ENCODE measurements at places on chromosomes 4 and X. TPM values are rescaled to one million over a fixed set of nuclear protein-coding genes. Genes with fewer than 3 reads are reported as not detected.
A peak's percentile ranks its signal among the peaks of the same experiment; 100 is the strongest.

The TSPAN7 gene
- 32.1 TPM for total RNA-seq

The SMARCA1 gene
- total RNA-seq = 54.4 TPM

The TREX2 gene
- total RNA-seq = 0.69 TPM

The ARMCX4 gene
- 15.4 TPM for total RNA-seq

The GYPA gene
- not detected for total RNA-seq

The FHDC1 gene
- total RNA-seq = 27.7 TPM

The SYN1 gene
- total RNA-seq = 14.1 TPM

The SRPX gene
- total RNA-seq = 10.4 TPM

The MAGEB16 gene
- total RNA-seq = not detected

The XAGE1A gene
- total RNA-seq = not detected

The BMP3 gene
- not detected for total RNA-seq

- no peak overlapping the region for H3K27ac ChIP-seq
- no peaks in the 10 kb centered on the region for H3K36me3 ChIP-seq
- no peak overlapping the region for H3K4me3 ChIP-seq
- peaks cover 5% of the 10 kb centered on the region for H3K4me1 ChIP-seq
Observed at GRCh38 chrX:153653556-153653955, 6.6 kb downstream of the DUSP9 start.

GRCh38 chr4:18242919-18243693 is 221.6 kb upstream of the LCORL start:
- no peak overlapping the region for H3K4me3 ChIP-seq
- no peak overlapping the region for H3K27ac ChIP-seq
- H3K36me3 ChIP-seq = no peaks in the 10 kb centered on the region
- no peaks in the 10 kb centered on the region for H3K4me1 ChIP-seq
- H3K27me3 ChIP-seq = no peaks in the 10 kb centered on the region

- no peak overlapping the region for H3K27ac ChIP-seq
- H3K36me3 ChIP-seq = no peaks in the 10 kb centered on the region
Observed at GRCh38 chr4:53498706-53499105, 92.6 kb downstream of the LNX1 start.

DNA sequence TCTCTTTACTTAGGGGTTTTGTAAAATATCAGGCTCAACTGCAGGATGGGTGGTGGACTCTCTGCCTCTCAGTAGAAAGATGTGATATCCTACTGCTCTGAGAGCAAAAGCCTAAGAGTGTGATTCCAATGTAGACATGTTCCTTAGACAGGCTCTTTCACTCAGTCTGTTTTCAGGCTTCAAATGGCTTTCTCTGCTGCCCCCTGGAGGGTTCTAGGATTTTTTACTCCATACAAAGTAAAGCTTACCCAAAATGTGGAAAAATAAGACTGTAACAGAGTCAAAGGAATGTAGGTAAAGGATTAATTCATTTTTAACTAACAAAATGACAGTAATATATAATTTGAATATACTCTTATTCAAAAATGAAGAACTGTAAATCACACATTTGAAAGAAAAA is 32.1 kb downstream of the ZGRF1 start:
- DNase-seq = peak; percentile 53
- H3K27me3 ChIP-seq = no peaks in the 10 kb centered on the region
- H3K4me1 ChIP-seq = no peaks in the 10 kb centered on the region
- no peak overlapping the region for H3K4me3 ChIP-seq
- no peak overlapping the region for H3K27ac ChIP-seq

- no peaks in the 10 kb centered on the region for H3K4me1 ChIP-seq
- DNase-seq = no peak
- H3K27ac ChIP-seq = no peak overlapping the region
- no peaks in the 10 kb centered on the region for H3K27me3 ChIP-seq
Observed at GRCh38 chrX:83829874-83830273, 31.1 kb upstream of the CYLC1 start.

GRCh38 chr4:133136833-133137232 is 12.3 kb upstream of the PCDH10 start:
- H3K4me1 ChIP-seq = no peaks in the 10 kb centered on the region
- no peak overlapping the region for H3K27ac ChIP-seq
- H3K4me3 ChIP-seq = no peak overlapping the region
- no peak for DNase-seq
- H3K36me3 ChIP-seq = no peaks in the 10 kb centered on the region
- no peaks in the 10 kb centered on the region for H3K27me3 ChIP-seq

GRCh38 chrX:73398185-73398914 is 48.5 kb upstream of the CDX4 start:
- H3K36me3 ChIP-seq = no peaks in the 10 kb centered on the region
- DNase-seq = no peak

GRCh38 chr4:89658701-89659024 is 178.3 kb downstream of the SNCA start:
- no peaks in the 10 kb centered on the region for H3K4me1 ChIP-seq
- H3K27ac ChIP-seq = no peak overlapping the region
- H3K4me3 ChIP-seq = no peak overlapping the region

DNA sequence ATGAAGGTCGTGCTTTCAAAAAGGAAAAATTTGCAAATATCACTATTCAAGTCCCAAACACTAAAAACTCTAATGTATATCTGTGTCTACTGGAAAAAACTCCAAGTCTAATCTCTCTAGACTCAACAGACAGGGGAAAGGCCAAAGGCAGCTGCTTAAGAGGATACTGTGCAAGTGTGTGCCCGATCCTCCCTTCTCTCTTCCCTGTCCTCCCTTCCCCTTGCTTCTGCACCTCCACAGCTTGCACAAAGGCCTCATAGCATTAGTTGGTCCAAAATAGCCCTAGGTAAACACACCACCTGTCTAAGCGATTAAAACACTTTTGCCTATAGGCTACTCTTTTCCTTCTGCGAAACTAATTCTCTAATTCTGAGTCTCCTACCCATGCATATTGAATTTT is 10.6 kb downstream of the C4orf54 start:
- 0 out of 2 replicates have a peak, but pooled peaks cover 5% of the 10 kb centered on the region for H3K4me1 ChIP-seq
- DNase-seq = no peak
- no peak overlapping the region for H3K27ac ChIP-seq

GRCh38 chr4:157075811-157076577 is at the start of gene GLRB:
Gene GLRB, plus strand, starts transcription at chr4:157076150. Its CDS starts 1,875 bp downstream, at chr4:157078025.
- no peak for DNase-seq
- no peak within 1 kb of the TSS for H3K27ac ChIP-seq
- H3K27me3 ChIP-seq = peaks cover 17% of the 10 kb centered on the region
- peak within 1 kb of the TSS; percentile 62 for H3K4me3 ChIP-seq
- peaks cover 2% of the 10 kb centered on the region for H3K4me1 ChIP-seq

DNA sequence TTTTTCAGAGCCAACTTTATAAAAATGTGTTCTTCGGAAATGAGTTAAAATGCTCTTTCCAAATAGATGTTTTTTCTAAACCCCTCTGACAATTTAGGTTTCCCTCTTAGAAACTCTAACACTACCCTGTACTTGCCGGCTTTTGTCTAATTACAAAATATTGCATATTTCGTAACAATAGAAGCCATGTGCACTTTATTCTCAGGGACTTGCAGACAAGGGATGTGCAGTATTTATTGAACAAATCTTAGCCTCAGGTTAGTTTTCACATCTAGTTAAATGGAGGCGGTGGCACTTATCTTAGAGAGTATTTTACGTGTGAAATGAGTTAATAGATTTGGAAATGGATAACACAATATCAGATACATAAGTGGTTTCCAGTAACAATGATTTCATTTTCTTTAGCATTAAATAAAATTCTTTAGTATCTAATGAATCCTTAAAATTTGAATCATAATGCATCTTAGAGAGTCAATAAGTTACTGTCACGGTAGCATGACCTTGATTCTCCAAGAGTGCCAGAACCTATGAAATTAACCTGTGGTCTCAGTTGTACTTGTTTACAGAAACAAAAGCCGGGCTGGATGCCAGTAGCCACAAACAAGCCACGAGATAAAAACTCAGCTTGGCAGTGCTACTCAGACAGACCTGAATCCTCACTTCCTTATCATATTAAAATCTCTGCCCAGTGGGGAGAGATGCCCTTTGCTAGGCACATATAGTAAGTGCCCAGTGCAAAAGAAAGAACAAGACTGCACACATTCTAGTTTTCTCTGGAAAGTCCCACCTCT is 772 bp upstream of the PABPC4L start:
- H3K4me3 ChIP-seq = peak overlapping the region; percentile 59
- DNase-seq = no peak
- H3K4me1 ChIP-seq = peaks cover 1% of the 10 kb centered on the region
- no peaks in the 10 kb centered on the region for H3K27me3 ChIP-seq

- no peak overlapping the region for H3K4me3 ChIP-seq
- H3K27ac ChIP-seq = no peak overlapping the region
- DNase-seq = no peak
- peaks cover 6% of the 10 kb centered on the region for H3K36me3 ChIP-seq
- H3K4me1 ChIP-seq = no peaks in the 10 kb centered on the region
Observed at GRCh38 chr4:83054928-83055327, 19.9 kb downstream of the COPS4 start.

DNA sequence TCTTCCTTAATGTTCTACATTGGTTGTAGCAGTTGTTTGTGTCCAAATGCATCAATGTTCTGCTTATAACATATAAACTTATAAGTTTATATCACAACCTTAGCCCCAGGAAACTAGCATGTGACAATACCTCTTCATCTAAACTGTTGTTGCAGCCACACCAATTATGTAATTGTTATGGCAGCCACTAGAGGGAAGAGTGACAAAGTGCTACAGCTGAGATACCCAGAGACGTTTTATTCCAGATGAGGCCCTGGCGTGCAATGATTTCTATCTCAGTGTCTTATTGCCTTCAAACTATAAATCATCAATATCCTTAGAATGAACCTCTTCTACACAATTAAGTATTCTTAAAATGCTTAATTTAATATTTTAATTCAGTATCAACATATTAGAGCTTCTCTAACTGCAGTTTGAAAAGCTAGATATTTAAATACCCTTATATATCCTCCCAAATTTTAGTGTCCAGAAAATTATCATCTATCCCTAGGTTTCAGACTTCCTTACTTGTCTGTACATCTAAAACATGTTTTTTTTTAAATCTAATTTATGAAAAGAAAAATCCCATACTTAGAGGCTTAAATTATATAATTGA is 171.6 kb downstream of the PCDH10 start:
- H3K27me3 ChIP-seq = no peaks in the 10 kb centered on the region
- no peak overlapping the region for H3K27ac ChIP-seq
- H3K36me3 ChIP-seq = no peaks in the 10 kb centered on the region
- no peak for DNase-seq

- H3K27ac ChIP-seq = no peak overlapping the region
- peaks cover 29% of the 10 kb centered on the region for H3K4me1 ChIP-seq
- no peaks in the 10 kb centered on the region for H3K36me3 ChIP-seq
- H3K27me3 ChIP-seq = peaks cover 96% of the 10 kb centered on the region
- DNase-seq = no peak
- H3K4me3 ChIP-seq = no peak overlapping the region
Observed at GRCh38 chr4:54104907-54105306, 4.9 kb downstream of the GSX2 start.

GRCh38 chr4:150181536-150181935 is 103.3 kb downstream of the DCLK2 start:
- no peaks in the 10 kb centered on the region for H3K36me3 ChIP-seq
- no peak overlapping the region for H3K27ac ChIP-seq
- no peaks in the 10 kb centered on the region for H3K27me3 ChIP-seq
- no peaks in the 10 kb centered on the region for H3K4me1 ChIP-seq
- H3K4me3 ChIP-seq = no peak overlapping the region

DNA sequence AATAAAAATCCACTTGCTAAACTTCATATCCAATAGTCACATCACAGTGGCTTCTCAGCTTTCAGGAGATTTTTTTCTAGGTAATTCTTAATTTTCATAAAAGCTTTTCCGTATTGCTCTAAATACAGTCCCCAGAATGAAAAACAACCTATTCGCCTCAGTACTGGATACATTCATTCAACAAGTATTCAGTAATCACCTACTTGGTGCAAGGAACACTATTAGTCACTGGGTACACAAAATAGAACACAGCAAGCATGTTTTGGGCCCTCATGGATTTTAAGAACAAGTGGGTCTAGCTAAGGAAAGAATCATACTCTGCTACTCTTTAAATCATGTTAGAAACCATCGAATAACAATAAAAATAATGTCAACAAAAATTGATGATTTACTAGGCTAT is 2.8 kb upstream of the BEX3 start:
- no peak for DNase-seq
- H3K4me3 ChIP-seq = no peak overlapping the region
- no peaks in the 10 kb centered on the region for H3K27me3 ChIP-seq
- peaks cover 3% of the 10 kb centered on the region for H3K36me3 ChIP-seq
- peaks cover 1% of the 10 kb centered on the region for H3K4me1 ChIP-seq
- H3K27ac ChIP-seq = no peak overlapping the region

DNA sequence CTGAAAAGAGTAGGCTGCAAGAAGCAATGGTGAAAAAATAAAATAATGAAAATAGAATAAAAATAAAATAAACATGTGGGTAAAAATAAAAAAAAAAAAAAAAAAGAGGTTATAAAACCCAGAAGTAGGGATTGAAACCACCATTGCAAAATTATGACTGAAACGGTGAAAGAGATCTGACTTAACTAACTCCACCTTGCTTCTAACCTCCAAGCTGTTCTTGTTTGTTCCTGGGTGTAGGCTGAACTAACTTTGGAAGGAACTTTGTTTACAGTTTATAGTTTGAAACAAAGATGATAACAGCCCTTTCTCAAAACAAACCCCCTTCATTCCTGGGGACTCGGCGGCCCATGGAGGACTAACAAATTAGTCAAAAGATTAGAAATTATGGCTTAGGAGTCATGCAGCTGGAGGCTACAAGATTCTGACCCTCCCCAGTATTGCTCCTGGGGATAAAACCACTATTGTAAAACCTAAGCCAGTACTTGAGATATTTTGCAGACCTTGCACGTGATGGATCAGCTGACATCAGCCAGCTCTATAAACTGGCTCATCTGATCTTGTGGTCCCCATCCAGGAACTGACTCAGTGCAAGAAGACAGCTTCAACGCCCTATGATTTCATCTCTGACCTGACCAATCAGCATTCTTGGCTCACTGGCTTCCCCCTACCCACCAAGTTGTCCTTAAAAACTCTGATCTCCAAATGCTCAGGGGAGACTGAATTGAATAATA is 30.4 kb downstream of the DDX60L start:
- no peaks in the 10 kb centered on the region for H3K36me3 ChIP-seq
- no peaks in the 10 kb centered on the region for H3K4me1 ChIP-seq
- no peak for DNase-seq
- no peaks in the 10 kb centered on the region for H3K27me3 ChIP-seq

DNA sequence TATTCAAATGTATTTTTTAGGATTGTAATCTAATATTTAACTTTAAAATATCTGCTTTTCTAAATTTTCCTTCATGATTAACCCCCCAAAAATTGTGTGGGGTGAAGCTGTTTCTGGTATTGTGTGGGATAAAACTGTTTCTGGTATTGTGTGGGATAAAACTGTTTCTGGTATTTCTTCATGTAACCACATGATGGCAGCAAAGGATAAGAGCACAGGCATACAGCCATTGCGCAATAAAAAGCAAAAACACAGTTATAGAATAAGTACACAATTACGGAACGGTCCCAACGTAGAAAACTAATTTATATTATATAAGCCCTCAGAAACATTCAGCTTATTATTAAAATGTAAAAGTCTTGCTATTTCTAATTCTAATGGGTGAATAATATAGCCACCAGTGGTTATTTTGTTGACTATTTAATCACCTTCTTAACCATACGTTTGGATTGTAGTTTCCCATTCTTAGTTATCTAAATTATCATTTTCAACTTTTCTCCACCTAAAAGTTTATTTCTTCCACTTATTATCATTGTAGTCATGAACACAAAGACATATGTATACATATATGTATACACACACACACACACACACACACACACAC is 333.9 kb upstream of the FSTL5 start:
- H3K27me3 ChIP-seq = no peaks in the 10 kb centered on the region
- no peak for DNase-seq
- no peaks in the 10 kb centered on the region for H3K36me3 ChIP-seq
- no peak overlapping the region for H3K27ac ChIP-seq
- no peaks in the 10 kb centered on the region for H3K4me1 ChIP-seq
- no peak overlapping the region for H3K4me3 ChIP-seq

- no peak overlapping the region for H3K27ac ChIP-seq
- H3K36me3 ChIP-seq = no peaks in the 10 kb centered on the region
- no peaks in the 10 kb centered on the region for H3K27me3 ChIP-seq
- no peaks in the 10 kb centered on the region for H3K4me1 ChIP-seq
- no peak for DNase-seq
- no peak overlapping the region for H3K4me3 ChIP-seq
Observed at GRCh38 chr4:80173401-80173800, 23.9 kb upstream of the PRDM8 start.

Data from H1 (cell line).